Posterior vena cava (tissue), 2 donors: ENCODE measurements at places on chromosomes 2 and 18.
A peak's percentile ranks its signal among the peaks of the same experiment; 100 is the strongest.

DNA sequence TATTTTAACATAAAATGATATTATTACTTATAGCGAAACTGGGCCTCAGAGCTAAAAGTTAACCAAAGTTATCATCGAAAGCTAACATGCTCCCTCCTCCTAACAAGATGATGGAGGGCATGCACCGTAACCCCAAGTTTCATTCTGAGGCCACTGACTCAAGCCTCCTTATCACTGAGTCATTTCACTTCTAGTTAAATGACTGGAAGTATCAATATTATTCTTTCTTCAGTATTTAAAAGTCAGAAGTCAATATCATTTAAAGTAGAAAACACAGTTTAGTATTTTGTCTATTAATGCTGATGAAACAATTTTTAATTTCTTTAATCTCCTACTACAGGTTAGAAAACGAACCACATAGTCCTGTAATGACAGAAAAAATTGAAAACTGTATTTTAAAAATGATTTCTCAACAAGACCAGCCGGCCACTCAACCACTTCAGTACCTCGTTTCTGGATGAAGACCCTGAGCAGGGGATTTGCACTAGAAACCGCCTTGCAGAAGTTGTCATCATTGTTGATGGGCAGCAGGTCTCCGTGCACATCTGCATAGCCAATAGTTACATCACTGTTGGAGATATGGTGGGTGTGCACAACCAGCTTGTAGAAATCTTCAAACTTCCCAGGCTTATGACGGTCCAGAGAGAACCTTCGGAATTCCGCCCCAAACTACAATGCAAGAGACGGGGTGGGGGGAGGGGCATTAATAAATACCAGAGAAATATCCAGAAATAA, 44.9 kb downstream of the PARD6G start:
- DNase-seq = no peak

DNA sequence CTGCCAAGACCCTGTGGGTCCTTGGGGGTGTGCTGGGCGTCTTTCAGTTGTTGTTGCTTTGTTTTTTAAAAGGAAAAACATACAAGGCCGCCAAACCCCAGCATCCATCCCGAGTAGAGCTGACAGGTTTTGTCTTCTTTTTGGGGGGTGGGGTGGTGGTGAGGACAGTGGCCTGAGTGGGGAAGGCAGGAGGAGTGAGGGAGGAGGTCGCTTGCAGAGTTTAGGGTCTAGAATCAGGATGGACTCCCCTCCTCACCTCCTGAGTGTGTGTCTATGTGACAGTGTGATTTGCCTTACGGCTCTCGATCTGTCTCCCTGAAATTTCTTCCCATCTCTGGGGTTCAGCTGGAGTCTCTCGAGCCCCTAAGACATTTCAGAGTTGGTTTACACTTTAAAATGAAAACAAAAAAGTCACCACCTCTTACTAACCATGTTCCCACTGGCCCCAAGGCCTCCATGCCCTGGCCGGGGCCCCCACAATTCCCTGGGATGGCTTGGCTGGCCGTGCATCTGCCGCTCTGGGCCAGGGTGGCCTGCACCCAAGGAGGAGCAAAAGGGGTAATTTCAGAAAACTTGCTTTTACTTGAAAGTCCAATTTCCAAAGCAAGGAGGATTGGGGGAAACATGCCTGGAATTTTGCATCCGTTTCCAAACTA, 5.0 kb downstream of the SIX3 start:
- DNase-seq = peak; percentile 44

GRCh38 chr18:40420675-40421074, 1534.4 kb upstream of the PIK3C3 start:
- no peak for DNase-seq

DNA sequence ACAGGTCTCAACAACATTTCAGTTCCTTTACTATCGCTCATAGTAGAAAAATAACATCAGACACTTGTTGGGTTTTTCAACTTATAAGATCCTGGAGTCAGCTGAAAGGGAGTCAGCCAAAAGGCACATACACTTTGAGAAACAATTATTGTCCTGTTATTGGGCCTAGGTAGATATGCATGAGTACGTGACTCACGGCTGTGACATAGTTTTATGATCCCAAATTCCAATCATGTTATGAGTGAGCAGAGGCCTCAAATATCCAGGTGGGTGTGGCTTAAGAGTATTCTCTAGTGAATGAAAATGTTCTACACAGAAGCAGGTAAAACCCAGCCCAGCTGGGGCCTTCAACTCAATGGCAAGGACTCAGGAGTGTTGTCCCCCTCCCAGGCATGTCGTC, 27.2 kb downstream of the SERPINB8 start:
- no peak for DNase-seq

DNA sequence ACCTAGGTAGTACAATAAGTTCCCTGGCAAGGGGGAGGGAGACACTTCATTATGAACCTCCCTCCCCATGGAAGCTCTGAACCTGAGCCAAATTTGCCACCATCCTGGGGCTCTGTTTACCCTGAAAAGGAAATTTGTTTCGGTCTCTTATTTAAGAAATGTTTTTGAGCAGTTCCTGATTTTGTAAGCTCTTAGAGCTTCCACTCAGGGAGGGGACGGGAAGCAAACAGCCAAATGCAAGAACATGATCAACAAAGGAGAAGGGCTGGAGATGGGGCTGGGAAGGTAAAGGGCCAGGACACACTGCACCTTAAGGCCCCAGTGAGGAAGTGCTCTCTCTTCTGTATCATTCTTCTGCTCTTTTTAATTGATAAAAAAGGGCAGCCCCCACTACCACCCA, 117.9 kb downstream of the NRP2 start:
- DNase-seq = no peak

DNA sequence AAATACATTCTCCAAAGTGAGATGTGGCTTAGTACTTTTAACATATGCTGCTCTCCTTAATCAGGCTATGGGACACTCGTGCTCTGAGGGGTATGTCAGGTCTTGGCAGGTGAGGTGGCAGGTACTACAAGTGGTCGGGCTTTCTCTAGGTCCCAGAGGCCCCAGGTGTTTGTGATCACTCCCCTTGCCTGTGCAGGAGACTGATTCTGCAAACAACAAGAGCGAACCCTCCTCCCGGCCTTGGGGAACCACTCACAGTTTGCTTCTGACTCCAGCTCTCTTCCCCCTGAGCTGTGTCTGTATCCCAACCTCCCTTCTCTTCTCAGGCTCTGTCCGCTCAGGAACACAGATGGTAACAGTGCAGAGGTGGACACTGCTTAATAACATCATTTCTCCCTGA, 48.1 kb downstream of the ATOH8 start:
- no peak for DNase-seq

DNA sequence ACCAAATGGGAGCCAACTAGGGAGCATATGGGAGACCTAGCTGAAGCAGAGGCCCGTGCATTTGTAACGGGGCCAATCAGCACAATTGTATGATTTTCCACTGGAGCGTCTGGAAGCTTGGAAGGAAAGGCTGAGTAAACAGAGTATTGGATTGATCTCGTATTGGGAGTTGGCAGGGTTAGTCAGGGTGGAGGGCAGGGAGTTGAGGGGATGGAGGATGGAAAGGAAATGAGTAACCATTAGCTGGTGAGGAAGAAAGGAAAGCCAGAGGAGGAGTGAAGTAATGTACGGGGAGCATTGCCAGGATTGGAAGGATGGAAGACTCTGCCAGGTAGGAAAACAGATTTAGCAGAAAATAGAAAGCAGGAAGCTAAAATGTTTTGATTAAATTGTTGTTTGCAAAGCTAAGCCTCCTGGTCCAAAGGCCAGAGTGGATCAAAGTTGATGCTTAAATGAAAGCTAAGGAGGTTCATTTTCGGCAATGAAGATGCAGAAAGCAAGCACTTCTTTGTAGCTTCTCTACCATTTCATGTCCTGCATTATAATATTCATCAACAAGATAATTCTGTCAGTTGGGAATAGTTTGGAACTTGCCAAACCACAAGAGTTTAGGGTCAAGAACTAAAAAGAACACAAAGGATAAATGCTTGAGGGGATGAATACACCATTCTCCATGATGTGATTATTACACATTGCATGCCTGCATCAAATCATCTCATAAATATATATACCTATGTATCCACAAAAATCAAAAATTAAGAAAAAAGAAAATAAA, 75.6 kb upstream of the TTN start:
- DNase-seq = no peak

DNA sequence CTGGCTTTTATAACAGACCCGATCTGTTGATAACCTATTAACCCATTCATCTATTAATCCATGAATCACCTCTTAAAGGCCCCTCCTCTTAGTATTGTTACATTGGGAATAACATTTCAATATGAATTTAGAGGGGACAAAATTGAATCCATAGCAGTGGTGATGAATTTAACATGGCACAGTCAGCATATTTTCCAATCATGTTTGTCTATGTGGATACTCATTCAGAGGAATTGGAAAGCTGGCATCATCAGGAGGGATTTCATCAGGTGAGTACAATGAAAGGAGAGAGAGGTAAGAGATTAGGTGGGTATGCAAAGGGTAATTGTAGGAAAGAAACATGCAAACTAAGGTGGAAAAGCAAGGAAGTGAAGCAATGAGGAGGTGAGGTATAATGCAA, 275.1 kb upstream of the STON1 start:
- DNase-seq = no peak

- no peak for DNase-seq
These were observed 327.6 kb downstream of the NCKAP5 start for GRCh38 chr2:133240491-133241223.

- no peak for DNase-seq
These were observed 1090.2 kb downstream of the SUCLG1 start for GRCh38 chr2:83368916-83369315.

DNA sequence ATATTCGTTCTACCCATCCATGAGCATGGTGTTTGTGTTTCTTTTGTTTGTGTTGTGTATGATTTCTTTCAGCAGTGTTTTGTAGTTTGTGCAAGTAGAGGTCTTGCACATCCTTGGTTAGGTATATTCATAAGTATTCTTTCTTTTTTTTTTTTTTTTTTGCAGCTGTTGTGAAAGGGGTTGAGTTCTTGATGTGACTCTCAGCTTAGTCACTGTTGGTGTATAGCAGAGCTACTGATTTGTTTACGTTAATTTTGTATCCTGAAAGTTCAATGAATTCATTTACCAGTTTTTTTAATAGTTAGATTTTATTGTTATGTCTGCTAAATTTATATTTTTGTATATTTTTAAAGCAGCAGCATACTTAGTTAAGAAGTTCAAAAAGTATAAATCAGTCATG, 834.4 kb upstream of the NRXN1 start:
- no peak for DNase-seq

- peak; percentile 59 for DNase-seq
These were observed 121.1 kb downstream of the HDAC4 start for GRCh38 chr2:239279508-239280295.

GRCh38 chr2:241703032-241703604, 1.3 kb downstream of the ING5 start:
- no peak for DNase-seq

GRCh38 chr2:182406221-182406620, 20.6 kb downstream of the PDE1A start:
- DNase-seq = no peak

DNA sequence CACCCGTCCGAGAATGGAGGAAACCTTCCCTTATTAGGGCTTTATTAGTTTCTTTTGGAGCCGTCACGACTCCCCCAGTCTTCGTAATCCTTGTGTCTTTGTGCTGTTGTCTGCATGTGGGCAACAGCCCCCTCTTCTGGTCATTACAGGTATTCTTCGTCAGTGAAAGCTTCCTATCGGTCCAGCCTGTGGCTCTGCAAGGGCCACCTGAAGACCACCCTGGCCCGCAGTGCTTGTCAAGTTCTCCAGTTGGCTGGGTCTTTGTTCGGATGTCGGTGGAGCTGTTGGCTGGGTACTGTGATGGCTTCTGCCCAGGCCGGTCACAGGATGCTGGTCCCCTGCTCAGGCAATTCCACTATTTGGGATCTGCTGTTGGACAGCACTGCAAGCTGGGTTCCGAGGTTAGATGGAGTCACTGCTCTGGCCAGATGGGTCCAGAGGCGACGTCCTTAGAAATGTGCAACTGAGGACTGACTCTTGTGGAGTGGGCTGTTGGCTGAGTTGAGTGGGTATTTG, 19.2 kb downstream of the E2F6 start:
- no peak for DNase-seq

GRCh38 chr2:37379881-37380296, 35.5 kb downstream of the QPCT start:
- no peak for DNase-seq

DNA sequence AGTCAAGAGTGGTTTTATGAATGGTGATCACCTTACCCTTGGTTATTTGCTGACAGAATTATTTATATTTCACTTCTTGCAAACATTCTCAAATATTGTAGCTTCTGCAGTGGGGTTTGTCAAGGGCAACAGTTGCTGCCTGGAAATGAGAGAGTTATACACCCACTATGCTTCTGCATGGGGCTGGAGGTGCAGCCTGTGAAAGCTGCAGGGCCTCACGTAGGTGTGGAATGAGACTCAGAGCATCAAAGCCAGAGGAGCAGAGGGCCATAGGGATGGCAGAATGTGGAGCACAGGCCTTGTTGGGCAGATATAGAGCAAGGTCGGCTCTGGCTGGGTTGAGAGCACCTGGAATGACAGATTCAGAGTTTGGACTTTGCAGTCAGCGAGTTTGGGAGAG, 128.2 kb downstream of the ARHGEF4 start:
- no peak for DNase-seq
